Hippocampal formation (tissue), 2 donors: ENCODE measurements at places on chromosomes 13 and 19.

- no peak for DNase-seq
Measured at GRCh38 chr19:3161453-3161852, 17.1 kb upstream of the S1PR4 start.

GRCh38 chr19:43675269-43675879 lies 5.4 kb upstream of the PLAUR start:
- no peak for DNase-seq

DNA sequence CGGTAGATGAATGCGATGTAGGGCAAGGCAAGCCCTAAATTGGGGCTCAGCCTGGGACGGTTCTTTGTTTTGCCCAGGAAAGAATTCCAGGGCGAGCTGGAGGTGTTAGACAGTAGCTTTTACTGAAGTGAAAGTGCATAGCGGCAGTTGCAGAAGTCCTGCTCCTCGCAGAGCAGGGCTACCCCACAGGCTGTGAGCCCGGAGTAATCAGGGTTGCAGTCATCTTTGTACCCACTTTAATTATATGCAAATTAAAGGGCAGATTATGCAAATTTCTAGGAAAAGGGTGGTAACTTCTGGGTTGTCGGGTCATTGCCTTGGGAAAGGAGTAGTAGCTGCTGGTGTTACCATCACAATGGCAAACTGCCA lies 30.5 kb downstream of the VAV1 start:
- DNase-seq, result no peak

GRCh38 chr19:31057476-31057875 lies 291.8 kb downstream of the TSHZ3 start:
- DNase-seq, result no peak

DNA sequence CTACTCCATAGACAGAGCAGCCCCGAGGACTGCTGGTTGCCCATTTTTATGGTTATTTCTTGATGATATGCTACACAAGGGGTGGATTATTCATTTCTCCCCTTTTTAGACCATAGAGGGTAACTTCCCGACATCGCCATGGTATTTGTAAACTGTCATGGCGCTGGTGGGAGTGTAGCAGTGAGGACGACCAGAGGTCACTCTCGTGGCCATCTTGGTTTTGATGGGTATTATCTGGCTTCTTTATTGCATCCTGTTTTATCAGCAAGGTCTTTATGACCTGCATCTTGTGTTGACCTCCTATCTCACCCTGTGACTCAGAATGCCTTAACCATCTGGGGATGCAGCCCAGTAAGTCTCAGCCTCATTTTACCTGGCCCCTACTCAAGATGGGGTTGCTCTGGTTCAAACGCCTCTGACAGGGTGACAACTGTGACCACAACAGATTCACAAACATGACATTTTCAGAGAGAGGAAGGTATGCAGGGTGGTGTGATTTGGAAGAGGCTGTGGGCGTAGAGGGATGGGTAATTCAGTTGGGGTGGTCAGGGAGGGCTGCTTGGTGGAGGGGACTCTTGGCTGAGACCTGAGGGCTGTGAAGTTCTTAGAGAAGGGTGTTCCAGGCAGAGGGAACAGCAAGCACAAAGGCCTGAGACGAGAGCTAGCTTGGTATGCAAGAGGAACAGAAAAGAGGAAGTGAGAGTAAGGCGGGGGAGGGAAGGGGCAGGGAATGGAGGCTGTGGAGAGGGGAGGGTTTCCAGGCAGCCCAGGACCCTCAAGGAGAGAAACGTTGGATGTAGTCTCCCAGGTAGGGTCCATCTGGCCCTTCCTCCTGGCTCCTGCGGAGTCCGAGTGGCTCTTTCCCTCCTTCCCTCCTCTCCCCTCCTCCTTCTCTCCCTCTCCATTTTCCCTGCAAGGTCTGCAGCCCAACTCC lies 23.5 kb downstream of the FAM187B start:
- DNase-seq, result peak; percentile 14

- DNase-seq, result no peak
Measured at GRCh38 chr19:14150041-14150769, 13.8 kb upstream of the ASF1B start.

DNA sequence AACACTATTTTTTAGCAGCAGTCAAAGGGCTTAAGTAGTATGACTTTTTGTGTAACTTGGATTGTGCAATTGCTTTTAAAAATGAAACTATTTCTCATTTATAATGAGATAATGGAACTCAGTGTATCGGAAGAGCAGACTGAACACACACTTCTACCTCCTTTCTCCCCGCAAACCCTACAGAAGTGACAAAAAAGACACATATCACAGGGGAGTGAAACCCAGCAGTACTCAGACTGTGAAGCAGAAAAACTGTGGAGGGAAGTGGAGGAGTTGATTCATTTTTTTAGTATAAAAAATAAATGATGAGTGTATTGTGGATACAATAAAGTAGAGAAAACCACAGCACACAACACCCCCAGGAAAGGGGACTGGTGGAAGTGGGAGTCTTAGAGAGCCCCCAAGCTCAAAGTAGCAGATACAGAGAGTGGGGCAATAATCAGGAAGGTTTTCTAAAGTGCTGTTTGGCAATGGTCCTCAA lies 9.7 kb downstream of the LPAR6 start:
- DNase-seq, result no peak

DNA sequence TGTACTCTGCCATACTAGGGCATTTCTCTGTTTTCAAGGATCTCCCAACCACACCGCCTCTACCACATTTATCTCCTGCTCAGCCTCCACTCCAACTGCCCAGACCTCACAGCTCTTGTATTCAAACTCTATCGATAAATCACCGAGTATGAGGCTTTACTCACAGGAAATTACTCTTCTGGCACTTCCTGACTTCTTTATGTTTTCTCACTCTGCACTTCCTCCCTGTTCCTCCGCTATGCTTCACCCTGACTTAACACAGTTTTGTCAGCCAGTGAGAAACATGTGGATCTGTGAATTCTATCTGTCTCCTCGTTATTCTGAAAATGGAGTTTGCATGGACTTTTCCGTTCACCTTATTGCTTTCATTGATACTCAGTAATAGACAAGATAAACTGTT lies 2.6 kb upstream of the CARD8 start:
- no peak for DNase-seq

DNA sequence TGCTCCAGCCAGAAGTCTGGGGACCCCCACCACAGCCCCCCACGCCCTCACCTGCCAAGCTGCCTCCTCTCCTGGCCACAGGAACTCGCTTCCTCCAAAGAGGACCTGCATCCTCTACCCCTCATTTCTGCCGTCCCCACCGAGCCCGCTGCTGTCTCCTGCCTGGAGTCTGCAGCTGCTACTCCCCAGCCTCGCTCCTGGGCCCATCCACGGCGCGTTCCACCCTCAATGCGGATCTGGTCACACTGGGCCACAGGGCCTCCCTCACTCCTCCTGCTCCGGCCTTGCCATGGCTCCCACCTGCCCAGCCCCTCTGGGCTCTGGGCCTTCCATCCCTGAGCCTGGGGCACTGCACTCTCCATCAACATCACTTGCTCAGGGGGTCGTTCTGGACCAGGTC lies 4.3 kb downstream of the BTBD2 start:
- no peak for DNase-seq

DNA sequence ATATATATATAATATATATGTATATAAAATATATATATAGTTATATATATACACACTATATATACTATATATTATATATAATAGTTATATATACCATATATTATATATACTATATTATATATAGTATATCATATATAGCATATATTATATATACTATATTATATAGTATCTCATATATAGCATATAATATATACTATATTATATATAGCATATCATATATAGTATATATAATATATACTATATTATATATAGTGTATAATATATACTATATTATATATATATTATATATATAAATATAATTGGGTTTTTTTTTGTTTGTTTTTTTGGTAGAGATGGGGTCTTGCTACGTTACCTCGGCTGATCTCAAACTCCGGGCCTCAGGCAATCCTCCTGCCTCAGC lies 11.6 kb upstream of the HNRNPL start:
- no peak for DNase-seq

- DNase-seq, result no peak
Measured at GRCh38 chr13:34678154-34678553, 263.9 kb upstream of the NBEA start.

DNA sequence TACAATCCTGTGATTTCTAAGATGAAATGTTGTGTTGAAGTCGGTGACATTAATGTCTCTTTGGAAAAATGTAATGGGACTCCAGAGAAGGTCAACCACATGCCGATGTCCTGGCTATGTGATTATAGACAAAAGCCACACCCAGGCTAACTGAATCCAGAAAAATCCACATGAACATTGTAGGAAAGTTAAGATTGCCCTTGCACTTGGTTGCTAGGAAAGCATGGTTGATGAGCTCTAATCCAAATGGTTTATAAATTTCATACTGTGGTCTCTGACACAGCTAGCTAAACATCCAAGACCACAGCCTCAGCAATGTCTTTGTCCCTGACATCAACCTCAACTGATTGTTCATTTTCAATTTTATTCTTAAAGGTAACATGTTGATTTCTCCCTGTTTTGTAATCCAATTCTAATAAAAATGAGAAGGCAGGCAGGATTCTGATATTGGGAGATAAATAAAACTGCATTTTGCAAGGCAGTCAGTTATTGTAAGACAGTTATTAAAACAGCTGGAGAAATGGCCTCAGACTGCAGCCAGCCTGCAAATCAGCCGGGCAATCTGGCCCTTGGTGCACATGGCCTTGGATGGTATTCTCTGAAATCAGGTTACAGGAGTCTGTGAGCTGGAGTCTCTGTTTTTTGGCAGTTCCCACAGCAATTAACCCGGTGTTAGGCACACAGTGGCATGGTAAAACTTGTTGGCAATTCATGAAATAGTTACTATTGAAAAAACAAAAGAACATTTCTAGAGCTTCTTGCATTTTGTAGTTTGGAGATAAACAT lies 93.9 kb downstream of the STARD13 start:
- DNase-seq, result no peak

DNA sequence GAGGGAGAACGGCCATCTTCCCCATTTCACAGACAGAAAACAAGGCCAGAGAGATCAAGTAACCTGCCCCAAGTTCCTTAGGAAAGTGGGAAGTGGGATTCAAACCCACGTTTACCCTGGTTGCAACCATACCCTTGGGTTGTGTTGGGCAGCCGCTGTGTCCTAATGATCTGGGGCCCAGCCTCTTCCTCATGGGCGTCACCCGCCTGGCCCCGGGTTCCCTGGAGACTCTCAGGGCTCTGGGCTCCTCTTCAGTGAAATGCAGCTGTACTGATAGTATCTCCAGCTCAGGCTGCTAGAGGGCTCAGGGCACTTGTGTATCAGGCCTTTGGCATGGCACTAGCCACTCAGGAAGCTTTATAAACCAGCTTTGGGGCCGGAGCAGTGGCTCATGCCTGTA lies 9.8 kb downstream of the TMED1 start:
- no peak for DNase-seq

GRCh38 chr13:51759240-51759639 lies 44.7 kb downstream of the DHRS12 start:
- no peak for DNase-seq

DNA sequence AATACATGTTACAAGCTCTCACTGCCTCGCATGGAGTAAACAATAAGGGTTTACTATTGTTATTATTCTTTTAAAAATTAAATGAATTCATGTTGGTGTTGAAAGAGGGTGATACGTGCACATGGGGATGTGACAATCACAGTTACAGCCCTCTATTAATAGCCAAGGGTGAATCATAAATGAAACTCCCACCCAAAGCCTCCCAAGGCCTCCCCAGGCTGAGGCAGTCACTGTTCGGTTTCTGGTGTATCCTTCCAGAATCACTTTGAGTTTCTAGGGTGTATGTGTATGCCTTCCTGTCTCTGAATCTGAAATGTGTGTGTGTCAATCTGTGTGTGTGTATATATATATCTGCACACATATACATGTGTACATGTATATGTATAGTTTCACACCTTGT lies 73.4 kb downstream of the AKAP11 start:
- DNase-seq, result no peak

- DNase-seq, result peak; percentile 13
Measured at GRCh38 chr19:1624458-1624857, 19.2 kb upstream of the UQCR11 start.

DNA sequence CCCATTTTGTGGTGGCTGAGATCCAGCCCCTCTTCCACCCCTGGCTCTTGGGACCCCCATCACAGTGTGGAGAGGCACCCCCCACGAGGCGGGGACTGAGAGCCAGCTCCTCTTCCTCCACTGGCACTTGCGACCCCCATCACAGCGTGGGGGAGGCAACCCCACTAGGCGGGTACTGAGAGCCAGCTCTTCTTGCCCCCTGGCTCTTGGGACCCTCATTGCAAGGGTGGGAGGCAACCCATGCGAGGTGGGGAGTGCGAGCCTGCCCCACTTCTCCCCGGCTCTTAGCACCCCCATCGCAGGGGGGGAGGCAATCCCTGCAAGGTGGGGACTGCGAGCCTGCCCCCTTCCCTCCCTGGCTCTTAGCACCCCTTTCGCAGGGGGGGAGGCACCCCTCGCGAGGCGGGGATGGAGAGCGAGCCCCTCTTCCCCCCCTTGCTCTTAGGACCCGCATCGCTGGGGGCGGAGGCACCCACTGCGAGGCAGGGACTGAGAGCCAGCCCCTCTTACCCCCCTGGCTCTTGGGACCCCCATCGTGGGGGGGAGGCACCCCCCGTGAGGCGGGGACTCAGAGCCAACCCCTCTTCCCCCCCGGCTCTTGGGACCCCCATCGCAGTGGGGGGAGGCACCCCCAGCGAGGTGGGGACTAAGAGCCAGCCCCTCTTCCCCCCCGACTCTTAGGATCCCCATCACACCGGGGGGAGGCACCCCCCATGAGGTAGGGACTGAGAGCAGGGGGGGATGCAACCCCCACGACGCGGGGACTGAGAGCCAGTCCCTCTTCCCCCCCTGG lies 364.6 kb upstream of the SPRY2 start:
- DNase-seq, result no peak

- no peak for DNase-seq
Measured at GRCh38 chr19:45161738-45162607, 1.2 kb upstream of the NKPD1 start.

DNA sequence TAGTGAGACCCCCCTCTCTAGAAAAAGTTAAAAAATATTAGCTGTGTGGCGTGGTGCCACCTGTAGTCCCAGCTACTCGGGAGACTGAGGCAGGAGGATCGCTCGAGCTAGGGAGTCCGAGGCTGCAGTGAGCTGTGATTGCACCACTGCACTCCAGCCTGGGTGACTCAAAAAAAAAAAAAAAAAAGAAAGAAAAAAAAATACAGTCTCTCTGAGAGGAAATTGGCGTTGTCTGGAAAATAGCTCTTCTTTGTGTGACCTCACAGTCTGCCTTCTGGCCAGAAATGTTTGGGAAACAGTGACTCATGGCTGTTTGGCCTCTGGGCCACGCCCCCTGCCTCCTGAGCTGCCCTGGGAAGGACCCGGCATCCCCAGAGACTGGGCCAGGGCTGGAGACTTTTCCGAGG lies 10.7 kb downstream of the MARCHF2 start:
- no peak for DNase-seq
